ENCODE measurements at places on chromosomes 12 and 14. TPM values are rescaled to one million over a fixed set of nuclear protein-coding genes. Genes with fewer than 3 reads are reported as not detected.

GRCh38 chr12:54682674-54683073 is 34.5 kb upstream of the DCD start:
- no peak for DNase-seq

- DNase-seq, result no peak
Measured at GRCh38 chr12:59594943-59595500, 807 bp upstream of the SLC16A7 start.

The DNAJC22 gene
- total RNA-seq, result 73.7 TPM

DNA sequence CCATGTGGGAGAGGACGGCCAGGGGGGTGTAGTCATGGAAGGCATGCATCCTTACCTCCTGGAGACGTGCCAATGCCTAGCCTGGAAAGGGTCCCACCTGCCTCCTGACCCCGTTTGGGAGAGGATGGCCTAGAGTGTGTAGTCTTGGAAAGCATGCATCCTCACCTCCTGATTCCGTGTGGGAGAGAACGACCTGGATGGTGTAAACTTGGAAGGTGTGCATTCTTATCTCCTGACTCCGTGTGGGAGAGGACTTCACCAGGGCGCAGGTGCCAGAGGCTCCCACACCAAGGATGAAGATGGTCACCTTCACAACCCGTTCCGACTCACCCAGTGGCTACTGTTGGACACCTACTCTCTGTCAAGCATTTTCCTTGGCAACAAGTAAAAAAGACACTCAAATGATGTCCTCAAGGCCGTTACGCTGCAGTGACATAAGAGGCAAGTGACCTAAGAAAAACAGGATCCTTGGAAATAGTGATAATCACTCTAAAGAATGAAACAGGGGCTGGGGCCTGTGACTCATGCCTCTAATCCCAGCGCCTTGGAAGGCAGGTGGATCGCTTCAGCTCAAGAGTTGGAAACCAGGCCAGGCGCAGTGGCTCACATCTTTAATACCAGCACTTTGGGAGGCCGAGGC is 37.5 kb upstream of the FZD10 start:
- DNase-seq, result no peak

The LYZ gene
- total RNA-seq, result 1,541 TPM

DNA sequence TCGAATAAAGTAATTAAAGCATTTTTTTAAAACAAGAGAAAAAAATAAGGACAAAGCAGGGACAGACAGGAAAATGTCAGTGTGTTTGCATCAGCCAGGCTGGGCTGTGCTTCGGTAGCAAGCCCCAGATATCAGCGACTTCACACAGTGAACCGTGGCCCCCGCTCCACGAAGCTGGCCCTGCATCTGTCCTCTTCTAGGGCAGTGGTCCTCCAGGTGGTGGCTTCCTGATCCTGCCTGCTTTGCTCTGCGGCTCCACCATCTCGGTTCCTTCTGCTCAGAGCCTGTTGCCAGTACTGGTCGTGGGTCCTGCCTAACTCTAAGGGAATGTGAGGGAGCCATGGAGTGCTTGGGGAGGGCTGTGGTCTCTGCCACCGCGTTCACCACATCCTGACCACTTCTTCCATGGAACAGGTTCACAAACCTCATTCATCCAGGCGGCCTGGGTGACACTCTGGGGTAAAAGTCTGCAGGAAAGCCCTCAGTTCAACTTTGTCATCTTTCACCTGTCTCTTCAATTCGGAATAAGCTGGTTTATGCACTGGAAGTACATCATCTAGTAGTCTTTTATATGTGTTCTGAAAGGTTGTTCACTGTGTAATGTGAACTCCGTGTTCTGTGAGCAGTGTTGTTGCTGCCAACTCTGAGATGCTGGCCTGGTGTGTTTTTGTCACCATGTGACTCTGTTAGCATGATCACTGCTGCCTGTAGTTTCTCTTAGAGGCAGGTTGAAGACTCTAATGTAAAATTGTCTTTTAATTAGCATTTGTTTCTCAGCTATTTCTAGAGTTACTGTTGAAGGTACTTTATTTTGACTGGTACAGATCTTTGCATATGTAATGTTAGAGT is 47.9 kb downstream of the ANKRD9 start:
- DNase-seq, result no peak

The GALNT6 gene
- total RNA-seq, result 6.2 TPM

Measured in mucosa of gallbladder (tissue), 1 donor.